CD8-positive, alpha-beta T cell (primary cell): ENCODE measurements at places on chromosomes 2 and 18.

GRCh38 chr2:224085246-224085645 is 46.2 kb upstream of the SERPINE2 start:
- no peak for DNase-seq

GRCh38 chr2:20994130-20994529 is 49.7 kb downstream of the APOB start:
- no peak for DNase-seq

DNA sequence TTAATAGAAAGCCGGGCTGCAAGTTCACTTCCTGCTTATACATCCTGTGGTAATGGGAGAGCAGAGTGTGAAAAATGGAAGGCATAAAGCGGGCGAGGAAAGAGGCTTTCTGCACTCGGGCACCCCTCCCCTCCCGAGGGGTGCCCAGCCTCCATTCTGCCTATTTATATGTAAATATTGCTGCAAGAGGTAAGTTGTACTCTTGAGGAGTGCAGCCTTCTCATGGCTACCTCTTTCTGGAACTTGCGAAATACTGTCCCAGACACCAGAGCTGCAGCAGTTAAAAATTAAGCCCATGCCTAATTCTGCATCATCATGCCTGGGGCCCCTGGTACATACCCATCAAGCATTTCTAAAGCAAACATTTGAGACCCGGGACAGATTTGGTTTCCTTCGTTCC is 156.0 kb downstream of the GBX2 start:
- no peak for DNase-seq

- DNase-seq = no peak
These were observed 127.8 kb downstream of the OSR1 start for GRCh38 chr2:19230626-19231025.

- no peak for DNase-seq
These were observed 52.9 kb upstream of the PARD3B start for GRCh38 chr2:204492417-204492816.

DNA sequence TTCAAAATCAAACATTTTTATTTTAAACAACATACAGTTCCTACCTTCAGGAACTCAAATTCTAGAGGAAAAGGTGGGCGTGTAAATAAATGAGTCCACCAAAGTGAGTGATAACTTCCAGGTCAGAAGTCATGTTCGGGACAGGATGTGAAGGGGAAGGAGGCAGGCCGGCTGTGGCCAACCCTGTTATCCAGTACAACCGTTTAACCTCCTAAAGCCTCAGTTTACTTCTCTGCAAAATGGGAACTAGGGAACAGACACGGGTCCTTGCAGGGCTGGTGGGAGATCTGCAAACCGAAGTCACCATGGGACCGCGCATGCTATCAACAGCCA is 373 bp downstream of the EIPR1 start:
- DNase-seq = no peak

- no peak for DNase-seq
These were observed 600.7 kb downstream of the IRS1 start for GRCh38 chr2:226198956-226199355.

DNA sequence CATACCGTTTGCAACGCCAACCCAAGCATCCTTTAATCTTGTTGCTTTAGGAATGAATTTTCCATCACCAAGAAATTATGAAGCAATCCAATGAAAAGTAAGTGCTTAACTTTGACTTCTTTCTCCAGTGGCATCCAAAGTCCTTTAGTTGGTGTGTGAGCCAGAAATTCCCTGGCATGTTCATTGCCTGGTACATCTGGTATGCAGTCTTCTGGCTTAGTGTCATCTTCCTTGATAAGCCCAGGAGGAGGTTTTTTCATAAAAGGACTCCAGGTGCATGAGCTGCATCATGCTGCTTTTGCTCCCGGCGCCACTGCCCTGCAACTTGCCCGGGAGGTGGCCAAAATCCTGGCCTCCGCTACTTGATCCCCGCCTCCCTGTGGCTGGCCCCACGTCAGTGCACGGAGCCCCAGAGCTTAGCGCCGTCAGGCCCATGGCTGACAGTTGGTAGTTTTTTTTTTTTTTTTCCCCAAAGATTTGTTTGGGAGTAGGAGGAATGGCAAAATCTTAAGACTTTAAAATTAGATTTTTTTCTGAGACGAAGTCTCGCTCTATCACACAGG is 58.7 kb downstream of the PUM2 start:
- no peak for DNase-seq

DNA sequence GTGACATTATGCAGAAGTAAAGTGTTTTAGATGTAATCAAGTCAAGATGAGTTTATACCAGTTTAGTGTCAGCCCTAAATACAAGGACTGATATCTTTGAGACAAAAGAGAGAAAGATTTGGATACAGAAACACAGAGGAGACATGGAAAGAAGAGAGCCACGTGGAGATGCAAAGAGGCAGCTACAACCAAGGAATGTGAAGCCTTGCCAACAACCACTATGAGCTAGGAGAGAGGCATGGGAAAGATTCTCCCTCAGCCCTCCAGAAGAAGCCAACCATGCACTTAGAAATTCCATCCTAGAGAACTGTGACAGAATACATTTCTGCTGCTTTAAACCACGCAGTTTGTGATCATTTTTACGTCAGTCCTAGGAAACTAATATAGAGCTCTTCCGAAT is 217.2 kb downstream of the DOK6 start:
- DNase-seq = no peak

- DNase-seq = no peak
These were observed 1658.1 kb downstream of the LRP1B start for GRCh38 chr2:140472676-140473075.

DNA sequence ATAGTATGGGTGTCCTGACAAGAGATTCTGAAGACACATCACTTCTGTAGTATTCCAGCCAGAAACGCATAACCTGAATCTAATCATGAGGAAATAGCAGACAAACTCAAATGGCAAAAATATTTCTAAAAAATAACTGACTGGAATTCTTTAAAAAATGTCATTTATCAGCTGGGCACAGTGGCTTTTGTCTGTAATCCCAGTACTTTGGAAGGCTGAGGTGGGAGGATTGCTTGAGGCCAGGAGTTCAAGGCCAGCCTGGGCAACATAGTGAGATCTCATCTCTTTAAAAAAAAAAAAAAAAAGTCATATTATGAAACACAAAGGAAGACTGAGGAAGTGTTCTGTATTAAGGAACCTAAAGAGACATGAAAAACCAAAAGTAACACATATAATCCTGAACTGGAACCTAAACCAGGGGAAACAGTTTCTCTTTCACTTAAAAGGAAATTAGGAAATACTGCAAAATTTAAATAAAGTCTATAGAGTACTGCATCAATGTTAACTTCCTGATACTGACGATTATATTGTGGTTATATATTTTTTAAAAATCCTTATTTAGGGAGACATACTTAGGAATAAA is 29.9 kb downstream of the SESTD1 start:
- no peak for DNase-seq

GRCh38 chr2:223669453-223670225 is 67.5 kb upstream of the SCG2 start:
- DNase-seq = no peak

DNA sequence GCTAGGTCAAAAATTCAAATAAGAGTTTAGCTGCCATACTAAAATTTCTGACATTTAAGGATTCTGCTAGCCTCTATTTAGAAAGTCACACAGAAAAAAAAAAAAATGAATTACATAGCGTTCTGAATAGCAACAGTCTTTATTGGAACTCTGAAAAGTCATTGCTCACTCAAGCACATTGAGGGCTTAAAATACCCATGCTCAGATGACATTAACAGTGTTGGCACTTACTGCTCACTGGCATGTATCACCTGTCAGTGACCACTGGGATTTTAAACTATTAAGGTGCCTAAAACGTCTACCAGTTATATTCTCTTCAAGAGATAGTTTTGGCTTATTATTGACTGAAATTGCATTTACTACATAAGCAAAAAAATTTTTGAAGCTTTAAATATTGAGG is 468.0 kb upstream of the SPHKAP start:
- no peak for DNase-seq

GRCh38 chr2:230668184-230668938 is 44.3 kb upstream of the CAB39 start:
- DNase-seq = no peak

- no peak for DNase-seq
These were observed 74.4 kb upstream of the ZCCHC2 start for GRCh38 chr18:62448426-62448825.

DNA sequence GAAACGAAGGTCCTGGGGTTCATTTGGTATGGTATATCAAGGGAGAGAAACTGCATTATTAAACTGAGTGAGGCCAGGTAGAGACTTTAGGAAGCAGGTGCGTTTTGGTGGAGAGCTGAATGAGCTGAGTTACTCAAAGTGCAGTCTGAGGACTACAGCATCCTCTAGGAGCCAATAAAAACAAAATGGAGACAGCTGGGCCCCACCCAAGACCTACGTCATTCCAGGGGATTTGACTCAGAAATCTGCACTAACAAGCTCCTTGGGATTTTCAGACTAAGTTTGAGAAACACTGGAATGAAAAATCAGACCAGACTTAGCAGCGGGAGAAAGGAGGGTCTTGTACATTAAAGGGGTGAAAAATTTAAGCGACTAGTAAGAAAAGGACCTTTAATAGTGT is 131.5 kb downstream of the UXS1 start:
- DNase-seq = no peak

- peak; percentile 55 for DNase-seq
These were observed at the start of gene TTC39C for GRCh38 chr18:24014062-24014985. Gene TTC39C, plus strand, starts transcription at chr18:24014754. Its CDS starts 118 bp downstream, at chr18:24014872.

GRCh38 chr2:151669585-151670081 is 64.6 kb downstream of the NEB start:
- peak; percentile 19 for DNase-seq

DNA sequence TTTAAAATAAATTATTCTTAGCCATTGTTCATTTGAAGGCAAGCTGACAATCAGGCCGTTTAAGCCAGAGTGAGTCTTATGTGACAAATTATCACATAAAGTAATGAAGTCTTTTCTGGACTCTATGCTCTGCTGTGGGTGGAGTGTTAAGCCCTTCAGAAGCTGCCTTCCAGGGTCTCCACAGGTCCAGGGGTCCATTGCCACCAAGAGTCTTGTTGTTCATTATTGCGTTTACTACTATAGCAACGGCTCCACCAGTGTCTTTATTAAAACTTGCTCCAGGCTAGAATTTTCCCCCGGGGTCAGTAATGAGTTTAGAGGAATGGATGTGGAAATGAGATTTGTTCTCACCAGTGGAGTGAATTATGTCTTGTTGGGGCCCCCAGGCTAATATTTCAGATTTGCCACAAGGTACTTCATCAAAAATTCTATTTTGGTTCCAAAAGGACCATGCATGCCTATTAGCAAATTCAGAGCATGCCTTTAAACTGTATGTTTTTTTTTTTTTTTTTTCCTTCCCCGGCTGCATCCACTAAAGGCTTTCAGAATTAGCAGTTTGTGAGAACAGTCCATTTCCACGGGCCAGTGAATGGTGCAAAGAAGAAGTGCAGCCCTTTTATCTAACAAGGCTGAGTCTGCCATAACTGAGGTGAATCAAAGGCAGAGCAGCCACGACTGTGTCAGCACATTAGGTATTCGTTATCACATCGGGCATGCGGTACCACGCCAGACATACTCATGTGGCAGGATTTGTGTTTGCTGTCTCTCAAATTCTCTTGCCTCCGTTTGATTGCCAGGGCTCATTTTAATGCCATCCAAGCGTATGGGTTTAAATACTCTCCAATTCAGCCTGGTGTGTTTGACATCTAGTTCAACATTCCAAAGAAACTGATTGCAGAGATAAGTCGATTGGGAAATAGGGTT is 26.2 kb upstream of the LRRTM1 start:
- DNase-seq = no peak

DNA sequence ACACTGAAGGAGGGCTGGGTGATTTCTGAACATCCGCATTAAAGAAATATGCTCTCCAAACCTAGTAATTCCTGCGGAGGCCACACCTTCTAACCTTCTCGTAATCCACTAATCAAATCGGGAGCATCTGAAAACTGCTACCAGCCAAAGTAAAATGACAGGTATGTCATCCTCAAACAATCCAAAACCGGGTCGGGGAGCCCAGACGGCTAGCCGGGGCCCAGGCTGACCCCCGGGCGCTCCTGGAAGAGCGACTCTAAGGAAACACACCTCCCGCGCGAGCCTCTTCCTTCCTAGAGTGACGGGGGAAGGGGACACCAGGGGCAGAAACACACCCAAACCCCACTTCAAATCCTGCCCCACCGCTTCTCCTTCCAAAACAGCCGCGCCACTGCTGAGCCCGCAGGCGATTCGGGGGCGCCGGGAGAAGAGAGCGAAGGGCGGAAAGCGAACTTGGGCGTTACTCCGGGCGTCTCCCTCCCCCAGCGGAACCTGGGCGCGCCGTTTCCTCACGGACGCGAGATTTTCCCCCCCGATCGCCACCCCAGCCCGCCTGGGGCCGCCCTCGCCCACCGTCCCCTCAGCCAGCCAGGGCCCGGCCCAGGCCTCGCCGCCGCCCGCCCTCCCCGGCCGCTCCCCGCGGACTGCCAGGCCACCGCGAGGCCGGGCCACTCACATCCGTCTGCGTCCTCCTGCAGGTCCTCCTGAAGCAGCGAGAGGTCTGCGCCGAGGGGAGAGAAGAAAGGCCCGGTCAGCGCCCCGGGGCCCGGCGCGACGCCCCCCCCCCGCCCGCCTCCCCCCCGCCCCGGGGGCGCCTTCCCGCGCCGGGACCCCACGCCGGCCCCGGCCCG is 584 bp downstream of the PPP4R1 start:
- DNase-seq = peak; percentile 56

GRCh38 chr2:112985090-112985489 is 7.3 kb downstream of the IL36G start:
- DNase-seq = peak; percentile 78

DNA sequence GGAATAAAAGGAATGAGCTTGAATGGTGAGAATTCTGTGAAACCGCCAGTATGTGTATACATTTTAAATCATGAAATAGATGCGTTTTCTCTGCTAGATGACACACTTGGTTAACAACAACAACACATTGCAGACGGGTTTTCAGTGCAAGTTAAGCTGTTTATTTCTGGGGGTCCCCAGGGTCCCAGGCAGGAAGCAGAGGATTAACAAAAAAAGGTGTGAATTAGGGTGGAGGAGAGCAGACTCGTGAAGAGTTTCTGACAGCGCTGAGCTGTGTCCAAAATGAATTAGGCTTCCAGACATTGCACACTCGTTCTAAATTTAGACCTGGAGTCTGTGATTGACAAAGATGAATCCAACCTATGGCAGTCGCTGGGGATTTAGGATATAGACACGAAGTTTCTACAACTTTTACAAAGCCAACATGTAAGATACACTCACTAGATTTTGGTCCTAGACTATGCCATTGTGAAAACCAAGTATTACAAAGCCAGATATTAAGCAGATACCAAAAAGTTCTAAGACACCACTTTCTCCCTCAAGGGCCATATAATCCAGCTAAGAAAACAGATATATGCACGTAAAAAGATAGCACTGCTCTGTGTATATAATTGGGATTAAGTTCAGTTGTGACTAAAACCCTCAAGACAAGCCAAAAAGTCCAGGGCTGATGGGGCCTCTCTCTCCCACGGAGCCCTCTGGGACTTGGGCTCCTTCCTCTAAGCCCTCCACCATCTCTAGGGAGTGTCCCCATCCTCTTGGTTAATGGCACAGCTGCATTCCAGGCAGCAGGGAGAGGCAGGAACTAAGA is 120.2 kb downstream of the ACAA2 start:
- DNase-seq = no peak
